ENCODE measurements at places on chromosomes 1 and 21.
A peak's percentile ranks its signal among the peaks of the same experiment; 100 is the strongest.

- no peak for DNase-seq
These were observed 73.7 kb downstream of the DMRTB1 start for GRCh38 chr1:53532912-53533311.

DNA sequence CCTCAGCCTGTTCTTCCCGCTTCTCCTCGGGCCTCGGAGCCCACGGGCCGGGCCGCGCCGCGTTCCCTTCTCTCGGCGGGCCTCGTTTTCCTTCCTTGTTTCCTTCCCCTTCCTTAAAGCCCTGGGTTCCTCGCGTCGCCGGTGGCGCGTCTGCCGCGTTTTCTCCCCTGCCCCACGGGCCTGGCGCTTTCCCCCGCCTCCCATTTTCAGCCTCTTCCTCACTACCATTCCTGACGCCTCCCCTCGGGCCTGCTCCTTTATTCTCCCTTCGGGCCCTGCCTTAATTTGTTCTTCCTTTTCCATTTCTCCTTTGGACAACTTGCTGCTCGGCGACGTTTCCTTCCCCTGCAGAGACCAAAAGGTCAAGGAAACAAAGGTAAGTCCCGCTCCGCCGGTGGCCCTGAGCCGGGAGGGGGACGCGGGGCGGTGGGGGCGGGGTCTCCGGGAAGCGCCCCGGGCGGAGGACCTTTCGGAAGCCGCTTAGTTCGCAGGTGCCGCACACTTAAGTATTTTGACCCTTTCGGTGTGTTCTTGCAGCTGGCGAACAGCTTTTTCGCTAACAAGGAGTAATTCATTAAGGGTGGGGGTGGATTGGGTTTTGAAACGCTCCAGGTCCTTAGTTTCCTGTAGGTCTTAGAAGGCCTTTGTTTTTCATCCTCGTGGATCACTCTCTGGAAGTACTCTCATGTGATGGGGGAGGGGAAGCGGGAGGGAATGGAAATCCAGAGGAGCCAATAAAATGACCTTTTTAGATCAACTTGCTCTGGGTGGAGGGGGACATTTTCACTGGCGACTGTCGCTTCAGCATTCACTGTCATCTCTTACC lies 780 bp downstream of the YTHDF2 start:
- peak; percentile 41 for DNase-seq

DNA sequence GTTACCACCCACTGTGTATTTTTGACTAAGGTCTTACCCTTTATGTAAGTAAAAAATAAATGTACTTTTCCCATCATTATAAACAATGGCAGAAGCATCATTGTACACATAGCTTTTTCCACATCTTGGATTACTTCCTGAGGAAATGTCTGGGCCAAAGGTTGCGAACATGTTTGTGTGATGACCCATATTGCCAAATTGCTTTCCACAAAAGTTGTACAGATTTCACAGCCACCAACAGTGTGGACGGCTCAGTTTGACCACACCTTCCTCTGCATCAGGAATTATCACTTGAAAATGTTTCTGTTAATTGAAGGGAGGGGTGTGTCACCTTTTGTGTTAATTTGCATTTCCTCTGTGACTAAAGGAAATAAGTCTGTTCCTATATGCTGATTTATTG lies 25.7 kb downstream of the AKNAD1 start:
- DNase-seq = peak; percentile 65

GRCh38 chr1:32228771-32229170 lies 6.6 kb downstream of the EIF3I start:
- no peak for DNase-seq

DNA sequence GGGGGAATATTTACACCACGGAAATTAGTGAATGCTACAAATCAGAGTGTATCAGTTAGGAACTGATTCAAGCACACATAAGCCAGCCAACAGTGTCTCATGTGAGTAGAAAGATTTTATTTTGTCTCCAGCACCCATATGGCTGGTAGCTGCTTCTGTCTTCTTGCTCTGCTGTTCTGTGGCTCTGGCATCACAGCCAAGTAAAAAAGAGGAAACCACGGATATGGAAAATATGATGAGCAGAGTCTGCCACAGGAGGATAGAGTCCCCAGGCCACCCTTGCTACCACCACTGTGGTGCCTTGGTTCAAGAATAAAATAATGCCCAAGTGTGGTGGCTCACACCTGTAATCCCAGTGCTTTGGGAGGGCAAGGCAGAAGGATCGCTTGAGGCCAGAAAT lies 53.6 kb upstream of the SPOCD1 start:
- DNase-seq = no peak

- DNase-seq = peak; percentile 64
These were observed 37.8 kb downstream of the SGIP1 start for GRCh38 chr1:66571789-66572188.

DNA sequence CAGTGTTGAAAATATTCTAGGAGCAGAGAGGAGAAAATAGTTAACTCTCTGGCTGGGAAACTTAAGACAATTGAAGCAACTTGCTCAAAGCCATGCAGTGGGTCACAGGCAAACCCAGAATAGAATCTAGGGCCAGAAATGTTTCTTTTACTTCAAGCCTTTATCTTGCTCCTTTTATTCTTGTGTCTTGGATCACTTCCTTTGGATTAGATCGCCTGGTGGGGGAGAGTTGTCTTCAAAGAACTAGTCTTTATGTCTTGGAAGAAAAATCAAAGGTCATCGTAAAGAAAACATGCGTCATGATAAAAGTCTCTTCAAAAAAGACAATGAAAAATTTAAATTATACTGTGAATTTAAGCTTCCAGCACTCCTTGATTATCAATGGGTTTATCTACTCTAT lies 493.6 kb upstream of the USP24 start:
- no peak for DNase-seq

DNA sequence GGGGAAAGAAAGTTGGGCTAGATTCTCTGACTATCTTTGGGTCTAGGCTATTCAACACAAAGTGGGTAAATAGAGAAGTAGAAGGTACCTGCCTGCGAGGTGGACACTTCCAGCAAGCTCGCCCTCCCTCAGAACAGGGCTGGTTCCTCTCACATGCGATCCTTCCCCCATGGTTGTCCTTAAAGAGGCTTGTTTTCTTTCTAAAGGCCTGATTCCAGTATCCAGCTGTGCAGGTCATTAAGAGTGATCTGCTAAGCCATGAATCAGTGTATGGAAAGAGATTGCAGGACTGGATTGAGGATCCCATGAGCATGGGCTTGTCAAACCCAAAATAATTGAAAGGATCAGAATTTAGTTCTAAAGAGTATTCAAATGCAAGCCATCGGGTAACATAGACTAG lies 189.0 kb downstream of the URB2 start:
- no peak for DNase-seq

DNA sequence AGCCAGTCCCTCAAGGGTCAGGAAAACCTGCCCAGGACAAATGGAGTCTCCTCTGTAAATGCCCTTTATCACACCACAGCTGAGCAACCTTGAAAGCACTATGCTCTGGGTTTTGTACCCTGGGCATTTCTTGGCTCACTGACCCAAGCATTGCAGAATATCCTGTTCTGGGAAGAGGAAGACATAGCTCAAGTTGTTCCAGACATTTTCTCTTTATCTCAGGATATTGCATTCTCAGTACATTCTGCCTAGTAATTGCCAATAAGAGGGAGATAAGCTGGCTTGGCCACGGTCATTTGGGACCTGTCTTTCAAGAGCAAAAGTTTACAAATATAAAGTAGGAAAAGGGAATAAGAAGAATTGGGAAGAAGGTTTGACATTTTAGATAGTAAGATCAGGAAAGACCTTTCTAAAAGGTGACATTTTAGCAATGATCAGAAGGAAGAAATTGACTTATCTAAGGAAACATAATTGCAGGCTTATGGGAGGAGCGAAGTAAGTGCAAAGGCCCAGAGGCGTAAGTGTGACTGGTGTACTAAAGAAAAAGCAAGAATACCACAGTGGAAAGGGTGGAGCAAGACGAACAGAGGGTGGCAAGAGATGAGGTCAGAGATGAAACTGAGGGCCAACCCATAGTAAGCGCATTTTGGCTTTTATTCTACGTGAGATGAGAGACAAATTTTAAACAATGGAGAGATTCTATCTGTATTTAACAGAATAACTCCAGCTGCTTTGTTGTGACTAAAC lies 394.0 kb upstream of the CXADR start:
- no peak for DNase-seq

GRCh38 chr1:119327450-119328155 lies 41.0 kb upstream of the HAO2 start:
- peak; percentile 6 for DNase-seq

GRCh38 chr1:94087193-94087592 lies 33.8 kb downstream of the ABCA4 start:
- DNase-seq = no peak

GRCh38 chr1:77582905-77583304 lies 99.6 kb downstream of the ZZZ3 start:
- no peak for DNase-seq

- no peak for DNase-seq
These were observed 329.8 kb upstream of the PKN2 start for GRCh38 chr1:88354256-88354655.

- DNase-seq = no peak
These were observed 6.8 kb upstream of the PLCH2 start for GRCh38 chr1:2469103-2469940.

GRCh38 chr1:230403442-230403841 lies 22.7 kb downstream of the PGBD5 start:
- DNase-seq = no peak

DNA sequence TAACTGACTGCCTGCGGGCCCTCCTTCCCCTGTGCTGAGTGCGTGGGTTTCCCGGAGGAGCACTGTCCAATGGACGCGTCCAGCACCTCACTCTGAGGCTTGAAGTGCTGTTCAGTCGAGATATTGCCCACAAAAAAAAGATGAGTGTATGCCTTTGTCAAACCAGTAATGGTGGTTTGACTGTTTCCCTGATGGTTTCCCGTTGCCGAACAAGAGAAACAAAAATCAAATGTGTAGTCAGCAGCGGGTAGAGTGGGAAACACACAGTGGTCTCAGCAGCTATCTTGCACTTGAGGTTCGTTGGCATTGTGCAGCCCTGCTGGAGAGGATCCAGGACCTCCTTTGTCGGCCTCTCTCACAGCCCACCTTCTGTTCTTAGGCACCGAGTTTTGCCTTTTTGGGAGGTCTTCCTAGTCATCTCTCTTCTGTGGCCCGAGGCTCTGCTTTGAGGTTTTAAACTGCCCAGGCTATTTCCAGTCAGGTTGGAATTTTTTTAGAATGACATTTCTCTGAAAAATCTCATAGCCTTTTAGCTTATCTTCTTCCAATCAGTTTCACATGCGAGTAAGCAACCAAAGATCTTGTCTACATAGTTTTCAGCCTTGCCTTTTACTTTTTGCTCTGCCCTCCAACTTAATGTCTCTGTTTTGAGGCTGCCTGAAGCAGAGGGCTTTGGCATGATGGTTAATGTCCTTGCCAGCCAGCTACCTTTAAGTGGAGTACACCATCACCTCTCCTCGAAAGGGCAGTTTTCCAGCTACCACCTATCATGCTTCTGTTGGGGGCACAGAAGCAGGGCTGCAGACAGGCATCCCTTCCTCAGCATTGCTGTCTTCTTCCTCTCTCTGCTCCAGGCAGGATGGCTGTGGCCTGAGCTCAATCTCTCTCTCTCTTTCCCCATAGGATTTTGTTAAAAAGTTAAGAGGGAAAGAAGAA lies 132.3 kb downstream of the URB2 start:
- peak; percentile 76 for DNase-seq
